Activated CD4-positive, alpha-beta memory T cell treated with anti-CD3 and anti-CD28 coated beads for 36 hours (primary cell): ENCODE measurements at places on chromosomes 7 and 10. TPM values are rescaled to one million over a fixed set of nuclear protein-coding genes. Genes with fewer than 3 reads are reported as not detected.

- DNase-seq, result no peak
These were observed 34.5 kb downstream of the LYZL1 start for GRCh38 chr10:29323367-29323766.

DNA sequence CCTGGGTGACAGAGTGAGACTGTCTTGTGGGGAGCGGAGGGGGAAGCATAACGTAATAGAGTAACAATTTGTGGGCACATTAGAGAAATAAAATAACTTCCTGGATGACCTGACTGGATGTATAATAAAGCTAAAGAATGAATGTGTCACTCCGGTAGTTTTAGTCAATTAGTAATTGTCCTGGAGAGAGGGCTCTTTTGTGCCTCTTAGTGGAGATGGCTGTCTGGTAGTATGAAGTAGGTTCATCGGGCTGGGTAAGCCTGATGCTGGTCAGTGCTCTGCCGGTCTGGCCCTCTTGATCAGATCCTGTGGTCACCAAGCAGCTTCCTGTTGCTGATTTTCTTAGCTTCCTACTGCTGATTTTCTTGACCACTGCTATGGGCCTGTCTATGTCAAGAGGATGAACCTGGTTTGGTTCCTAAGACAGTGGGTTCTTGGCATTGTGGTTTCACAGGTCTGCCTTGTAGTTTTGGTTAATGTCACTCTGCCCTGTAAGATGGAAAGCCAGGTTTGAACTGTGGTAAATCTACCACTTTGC, 34.1 kb downstream of the ZRANB1 start:
- DNase-seq, result no peak

- no peak for DNase-seq
These were observed 3.7 kb upstream of the SPACDR start for GRCh38 chr7:100467638-100468373.

DNA sequence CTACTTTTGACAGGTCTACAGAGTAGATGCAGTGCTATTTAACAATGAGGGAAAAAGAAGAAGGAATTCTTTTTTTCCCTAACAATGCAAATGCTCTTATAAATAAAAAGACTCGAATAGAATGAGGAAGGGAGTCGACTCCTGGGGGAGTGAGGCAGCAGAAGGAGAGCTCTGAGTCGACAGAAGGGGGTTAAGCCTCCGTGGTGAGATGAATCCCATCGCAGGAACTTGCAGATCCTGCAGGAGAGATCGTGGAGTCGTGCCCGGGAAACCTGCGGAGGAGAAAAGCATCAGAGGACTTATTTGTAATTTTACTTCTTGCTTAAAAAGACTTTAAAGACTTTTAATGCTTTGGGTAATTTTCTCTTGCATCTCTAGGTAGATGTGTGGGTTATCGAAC, 17.4 kb downstream of the ITIH2 start:
- DNase-seq, result no peak

The CPN1 gene
- total RNA-seq, result not detected

- no peak for DNase-seq
These were observed 83.0 kb downstream of the CXCL12 start for GRCh38 chr10:44301781-44302355.

- DNase-seq, result no peak
These were observed 993 bp downstream of the PTPRN2 start for GRCh38 chr7:158586499-158587161.

The LMTK2 gene
- 10.8 TPM for total RNA-seq

DNA sequence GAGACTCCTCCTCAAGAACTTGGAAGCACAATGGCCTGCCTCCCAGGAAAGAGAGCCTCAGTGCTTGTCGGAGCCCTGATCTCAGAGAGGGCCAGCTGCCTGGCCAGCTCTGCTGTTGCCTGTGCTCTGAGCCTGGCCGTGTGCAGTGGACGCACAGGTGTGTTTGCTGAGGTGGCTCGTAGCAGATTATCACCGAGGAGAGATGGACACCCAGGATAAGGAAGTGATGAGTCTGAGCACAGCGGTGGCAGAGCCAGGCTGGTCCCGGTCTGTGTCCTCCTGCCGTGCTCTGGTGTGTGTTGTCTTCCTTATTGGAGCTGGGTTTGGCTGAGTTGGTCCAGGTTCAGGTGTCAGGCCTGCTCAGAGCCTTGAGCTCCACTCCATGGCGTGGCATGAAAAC, 208.5 kb downstream of the EBF3 start:
- DNase-seq, result no peak

GRCh38 chr10:88923520-88923919, 29.1 kb downstream of the ACTA2 start:
- DNase-seq, result no peak

GRCh38 chr10:132624061-132624846, 86.7 kb downstream of the INPP5A start:
- no peak for DNase-seq

GRCh38 chr10:100146875-100147650, 38.8 kb downstream of the ERLIN1 start:
- no peak for DNase-seq

DNA sequence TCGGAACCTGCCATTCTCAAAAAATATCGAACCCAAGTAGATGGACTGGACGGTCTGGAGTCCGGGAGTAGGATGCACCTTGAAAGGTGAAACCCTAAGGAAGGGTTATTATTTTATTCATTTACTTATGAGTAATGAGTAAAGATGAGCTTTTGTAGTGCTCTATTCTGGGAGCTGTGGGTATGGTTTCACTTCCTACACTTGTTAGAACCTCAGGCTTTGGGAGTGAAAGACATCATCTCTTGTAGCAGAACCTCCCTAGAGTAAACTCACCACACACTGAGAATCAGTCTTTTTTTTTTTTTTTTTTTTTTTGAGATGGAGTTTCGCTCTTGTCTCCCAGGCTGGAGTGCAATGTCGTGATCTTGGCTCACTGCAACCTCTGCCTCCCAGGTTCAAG, 389.4 kb upstream of the AUTS2 start:
- no peak for DNase-seq

DNA sequence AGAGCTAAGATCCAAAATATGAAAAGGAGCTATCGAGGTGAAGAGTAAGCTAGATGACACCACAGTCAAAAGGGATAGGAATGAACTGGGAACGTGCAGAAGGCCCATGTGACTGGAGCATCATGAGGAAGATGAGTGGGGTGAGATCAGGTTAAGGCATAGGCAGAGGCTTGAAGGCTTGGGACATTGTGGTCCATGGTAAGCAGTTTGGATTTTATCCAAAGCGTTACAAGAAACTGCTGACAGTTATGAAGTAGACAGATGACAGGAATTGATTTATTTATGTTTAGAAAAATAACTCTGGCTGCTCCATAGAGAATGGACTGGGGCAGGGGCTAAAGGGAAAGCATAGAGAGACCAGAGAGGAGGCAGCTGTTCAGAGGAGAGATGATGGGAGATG, 18.1 kb upstream of the PANK1 start:
- DNase-seq, result no peak

- DNase-seq, result no peak
These were observed 6.7 kb downstream of the IFIT5 start for GRCh38 chr10:89421018-89421476.
